ENCODE measurements at places on chromosomes 5 and 9. TPM values are rescaled to one million over a fixed set of nuclear protein-coding genes. Genes with fewer than 3 reads are reported as not detected.
A peak's percentile ranks its signal among the peaks of the same experiment; 100 is the strongest.

- DNase-seq, result peak; percentile 89
Observed at GRCh38 chr5:149852641-149853330, 91.8 kb downstream of the PDE6A start.

ANKRD20A1 gene
- total RNA-seq, result 2.0 TPM

GRCh38 chr5:10655161-10655971, 91.5 kb downstream of the ANKRD33B start:
- DNase-seq, result peak; percentile 53

DNA sequence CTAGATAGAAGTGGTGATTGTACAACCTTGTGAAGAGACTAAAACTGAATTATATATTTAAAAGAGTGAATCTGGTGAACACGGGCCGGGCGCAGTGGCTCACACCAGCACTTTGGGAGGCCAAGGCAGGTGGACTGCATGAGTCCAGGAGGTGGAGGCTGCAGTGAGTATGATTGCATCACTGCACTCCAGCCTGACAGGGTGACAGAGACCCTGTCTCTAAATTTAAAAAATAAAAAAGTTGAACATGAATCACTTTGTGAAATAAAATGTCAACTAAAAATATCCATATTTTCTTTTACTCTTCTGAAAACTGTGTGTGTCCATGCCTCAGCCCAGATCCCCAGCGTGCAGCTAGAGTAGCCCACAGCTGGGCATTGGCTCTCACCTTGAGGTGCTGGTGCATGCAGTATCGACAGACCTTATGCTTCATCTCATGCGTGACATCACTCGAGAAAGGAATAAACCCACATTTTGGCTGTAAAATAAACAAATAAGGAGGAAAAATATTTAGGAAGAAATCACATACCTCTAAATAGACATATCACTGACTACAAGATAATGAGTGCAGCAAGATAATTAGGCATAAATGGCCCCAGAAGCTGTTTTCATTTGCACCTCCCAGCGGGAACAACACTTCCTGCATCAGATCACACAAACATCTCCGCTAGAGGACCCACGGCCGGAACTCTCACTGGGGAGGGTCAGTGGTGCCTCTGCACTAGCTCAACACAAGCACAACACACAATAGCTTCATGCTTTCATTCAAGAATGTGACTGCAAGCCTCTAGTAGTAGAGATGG, 22.1 kb downstream of the IPPK start:
- DNase-seq, result peak; percentile 58

- no peak for DNase-seq
Observed at GRCh38 chr9:80792726-80793125, 896.6 kb downstream of the TLE1 start.

- DNase-seq, result no peak
Observed at GRCh38 chr9:31740705-31741104, 643.7 kb upstream of the ACO1 start.

PCDHB9 gene
- total RNA-seq, result 1.1 TPM

PCDHA6 gene
- total RNA-seq, result 0.14 TPM

- DNase-seq, result no peak
Observed at GRCh38 chr5:13860146-13860545, 84.3 kb downstream of the DNAH5 start.

TAS2R1 gene
- total RNA-seq, result not detected

GRCh38 chr9:78821126-78821822, 524.3 kb downstream of the PSAT1 start:
- DNase-seq, result no peak

BARHL1 gene
- not detected for total RNA-seq

GZMA gene
- 1.6 TPM for total RNA-seq

TRIM7 gene
- 3.1 TPM for total RNA-seq

DNA sequence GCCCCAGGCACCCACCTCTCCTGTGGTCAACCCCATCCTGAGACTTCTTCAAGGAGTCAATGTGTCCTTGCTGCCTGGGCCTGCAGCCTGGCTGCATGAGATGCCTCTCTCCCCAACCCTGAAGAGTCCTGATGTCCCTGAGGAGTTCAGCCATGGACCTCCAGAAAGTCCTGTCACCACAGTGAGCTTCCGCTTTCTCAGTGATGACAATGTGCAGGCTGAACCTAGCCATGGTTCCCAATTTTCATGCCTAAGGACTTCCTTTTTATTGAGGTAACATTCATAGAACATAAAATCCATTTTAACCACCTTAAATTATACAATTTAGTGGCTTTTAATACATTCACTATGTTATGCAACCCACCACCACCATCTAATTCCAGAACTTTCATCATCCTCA, 29.1 kb downstream of the DAP start:
- DNase-seq, result no peak

RORB gene
- 0.62 TPM for total RNA-seq

- DNase-seq, result no peak
Observed at GRCh38 chr5:161064297-161064696, 212.3 kb upstream of the ATP10B start.

DNA sequence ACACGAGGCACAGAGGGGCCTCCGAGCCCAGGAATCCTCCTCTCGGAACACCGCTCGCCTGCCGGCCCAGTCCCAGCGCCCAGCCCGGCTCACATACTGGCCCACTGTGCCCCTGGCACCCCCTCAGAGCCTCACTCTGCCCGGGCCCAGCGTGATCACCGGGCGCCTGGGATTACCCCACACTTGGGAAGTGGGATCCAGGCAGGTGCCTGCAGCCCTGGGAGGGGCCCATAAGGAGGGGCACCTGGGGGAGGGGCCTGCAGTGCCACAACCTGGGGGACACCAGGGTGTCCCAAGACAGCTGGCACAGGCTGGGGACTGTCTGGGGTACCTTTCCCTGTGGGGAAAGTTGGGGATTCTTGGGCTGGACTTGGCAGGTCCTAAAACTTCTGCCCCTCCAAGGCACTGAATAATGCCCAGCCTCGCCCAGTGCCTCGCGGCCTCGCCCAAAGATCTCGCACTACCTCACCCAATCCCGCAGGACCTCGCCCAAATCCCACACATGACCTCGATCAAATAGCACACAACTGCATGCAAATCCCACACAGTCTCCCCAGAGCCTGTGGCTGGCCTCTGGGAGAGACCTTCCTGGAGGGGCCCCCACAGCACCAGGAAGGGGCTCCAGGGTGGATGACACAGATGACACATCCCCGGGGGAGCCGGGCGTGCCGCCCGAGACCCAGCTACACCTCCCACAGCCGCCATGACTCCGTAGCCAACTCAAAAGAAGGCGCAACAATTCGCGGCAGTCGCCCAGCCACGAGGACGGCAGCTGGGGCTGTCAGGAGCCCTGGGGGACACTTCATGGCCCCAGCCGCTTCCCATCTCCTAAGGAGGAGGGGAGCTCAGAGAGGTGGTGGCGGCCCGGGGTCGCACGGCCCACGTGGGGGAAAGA, 13.7 kb downstream of the NOTCH1 start:
- DNase-seq, result no peak

ACER2 gene
- 3.5 TPM for total RNA-seq

SEMA4D gene
- 10.0 TPM for total RNA-seq

RNF14 gene
- 59.3 TPM for total RNA-seq

UIMC1 gene
- 33.1 TPM for total RNA-seq

SIT1 gene
- 0.24 TPM for total RNA-seq

GRCh38 chr9:76333388-76333787, 60.8 kb downstream of the RFK start:
- no peak for DNase-seq

CDKN2B-AS1 gene
- total RNA-seq, result 1.00 TPM

DNA sequence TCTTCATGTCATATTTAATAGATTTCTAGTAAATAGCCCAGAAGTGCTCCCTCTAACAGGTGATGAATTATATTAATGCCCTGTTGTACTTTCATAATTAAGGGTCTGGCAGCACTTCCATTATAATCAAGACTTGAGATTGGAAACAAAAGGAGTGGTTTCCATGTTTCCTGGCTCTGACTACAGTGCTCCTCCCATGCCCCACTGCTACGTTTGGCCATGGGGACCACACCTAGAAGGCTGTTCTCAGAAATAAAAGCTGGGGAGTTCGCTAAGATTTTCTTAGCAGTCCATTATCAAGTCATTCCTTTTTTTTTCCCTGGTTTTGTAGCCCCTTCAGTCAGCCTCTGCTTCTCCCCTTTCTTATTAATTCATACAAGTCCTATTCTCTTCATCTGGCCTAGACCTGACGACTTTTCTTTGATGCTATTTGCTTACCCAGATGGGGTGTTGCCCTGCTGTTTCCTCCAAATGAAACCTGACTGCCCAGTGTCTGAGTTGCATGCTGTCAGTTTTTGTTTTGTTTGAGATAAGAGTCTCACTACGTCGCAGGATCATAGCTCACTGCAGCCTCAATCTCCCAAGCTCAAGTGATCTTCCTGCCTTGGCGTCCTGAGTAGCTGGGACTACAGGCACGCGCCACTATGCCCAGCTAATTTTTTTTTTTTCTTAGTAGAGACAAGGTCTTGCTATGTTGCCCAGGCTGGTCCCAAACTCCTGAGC, 312.1 kb upstream of the EFNA5 start:
- DNase-seq, result no peak

GRCh38 chr5:36900283-36900682, 23.7 kb downstream of the NIPBL start:
- DNase-seq, result no peak

DNA sequence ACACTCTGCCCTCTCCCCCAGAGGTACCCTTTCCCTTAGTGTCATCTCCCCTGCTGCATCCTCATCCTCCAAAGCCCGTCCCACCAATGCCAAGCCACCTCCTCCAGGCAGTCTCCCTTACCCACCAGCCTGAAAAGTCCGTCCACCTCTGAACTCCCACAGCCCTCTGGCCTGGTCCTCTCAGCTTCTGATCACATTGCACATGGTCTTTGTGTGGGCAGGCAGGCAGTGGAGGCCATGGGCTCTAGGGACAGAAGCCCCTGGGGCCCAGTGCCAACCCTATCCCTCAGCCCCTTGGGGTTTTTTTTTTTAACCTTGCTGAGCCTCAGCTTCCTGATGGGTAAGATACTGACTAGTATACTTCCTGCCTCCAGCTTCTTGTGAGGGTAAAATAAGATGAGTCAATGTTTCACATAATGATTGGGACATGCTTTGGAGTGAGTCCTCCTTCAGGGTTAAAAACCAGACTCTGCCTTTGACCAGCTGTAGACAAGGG, 19.4 kb downstream of the CSF1R start:
- no peak for DNase-seq

DNA sequence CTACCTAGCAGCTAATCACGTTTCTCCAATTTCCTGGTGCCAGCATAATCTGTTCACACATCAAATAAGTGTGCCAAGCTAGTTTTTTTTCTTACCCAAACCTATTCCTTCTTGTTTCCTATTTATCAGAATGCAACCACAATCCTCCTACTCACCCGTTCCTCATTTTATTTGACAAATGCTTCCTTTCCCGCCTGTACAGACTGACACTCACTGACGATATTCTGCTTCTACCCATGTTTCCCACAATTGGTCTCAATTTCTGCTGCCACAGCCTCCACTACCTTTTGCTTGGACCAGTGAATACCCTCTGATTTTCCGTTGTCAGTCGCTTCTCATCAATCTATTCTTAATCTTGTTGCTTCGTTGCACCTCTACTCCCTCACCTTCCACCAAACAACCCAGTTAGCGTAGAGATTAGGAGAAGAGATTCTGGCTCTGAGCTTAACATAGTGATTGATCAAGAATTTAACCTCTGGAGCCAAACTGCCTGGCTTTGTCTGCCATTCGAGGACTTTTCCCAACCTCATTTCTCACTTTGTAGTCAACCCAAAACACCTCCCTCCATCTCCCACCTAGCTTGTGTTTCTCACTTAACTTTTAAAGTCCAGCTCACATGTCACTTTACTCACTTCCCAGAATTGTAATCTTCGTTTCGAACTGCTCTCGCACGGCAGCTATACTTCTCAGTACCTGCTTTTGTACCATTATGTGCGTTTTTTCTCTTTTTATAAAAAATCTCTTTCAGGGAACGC, 729 bp upstream of the TMEM38B start:
- DNase-seq, result no peak

FGF10 gene
- total RNA-seq, result 17.4 TPM

DNA sequence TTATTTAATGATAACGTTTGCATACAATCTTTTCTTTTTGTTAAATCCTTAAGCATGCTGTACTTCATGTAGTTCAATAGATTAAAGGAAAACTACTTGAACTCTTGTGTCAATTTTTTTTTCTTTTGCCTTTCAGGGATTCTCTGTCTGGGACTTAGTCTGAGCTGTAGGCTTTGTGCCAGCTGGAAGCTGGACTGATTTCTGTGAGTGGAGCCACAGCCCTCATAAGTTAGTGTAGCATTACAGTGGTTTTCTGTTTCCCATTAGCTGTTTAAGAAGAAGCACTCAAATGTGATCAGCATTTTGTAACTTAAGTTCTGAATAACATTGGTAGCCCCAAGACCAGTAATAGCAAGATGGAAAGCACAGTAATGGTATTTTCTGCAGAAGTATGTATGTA, 330.6 kb upstream of the MEF2C start:
- DNase-seq, result no peak

DNA sequence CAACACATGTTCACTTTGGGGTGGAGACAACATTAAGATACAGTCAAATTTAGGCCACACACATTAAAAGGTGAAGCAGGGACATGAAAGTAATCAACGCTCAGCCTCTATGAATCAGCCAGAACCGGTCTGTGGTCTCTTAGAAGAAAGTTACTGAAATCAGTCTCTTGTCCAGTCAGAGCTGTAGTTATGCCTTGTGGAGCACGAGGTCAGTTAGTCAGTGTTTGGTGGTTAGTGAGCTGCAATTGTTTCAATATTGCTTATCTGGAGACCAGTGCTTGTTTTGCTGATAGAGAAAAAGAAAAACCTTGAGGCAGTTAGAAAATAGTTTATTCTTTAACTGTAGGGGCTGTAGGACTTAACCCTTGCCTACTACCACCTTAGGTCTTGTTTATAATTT, 157.8 kb upstream of the RASEF start:
- no peak for DNase-seq

DNA sequence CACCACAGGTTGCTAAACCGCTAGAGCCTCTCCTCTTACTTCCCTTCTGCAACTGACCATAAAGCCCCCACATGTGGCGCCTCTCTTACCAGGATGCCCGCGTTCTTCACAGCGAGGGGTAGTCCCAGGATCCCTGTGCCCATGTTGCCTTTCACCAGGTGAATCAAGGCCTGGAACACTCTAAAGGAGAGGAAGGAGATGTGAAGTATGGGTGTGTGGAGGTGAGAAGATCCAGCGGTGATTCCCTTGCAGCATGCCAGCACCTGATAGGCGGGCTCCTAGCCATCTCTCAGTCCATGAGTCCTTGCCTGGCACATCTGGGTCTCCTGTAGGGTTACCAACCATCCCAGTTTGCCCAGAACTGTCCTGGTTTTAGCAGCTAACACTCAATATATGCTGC, 3.3 kb downstream of the SLC36A2 start:
- DNase-seq, result no peak

COL15A1 gene
- total RNA-seq, result 126 TPM

Measured in posterior vena cava (tissue), 2 donors.